ENCODE measurements at places on chromosomes 2 and 18.

GRCh38 chr18:68937029-68937599 is 139.2 kb downstream of the CCDC102B start:
- no peak for DNase-seq

DNA sequence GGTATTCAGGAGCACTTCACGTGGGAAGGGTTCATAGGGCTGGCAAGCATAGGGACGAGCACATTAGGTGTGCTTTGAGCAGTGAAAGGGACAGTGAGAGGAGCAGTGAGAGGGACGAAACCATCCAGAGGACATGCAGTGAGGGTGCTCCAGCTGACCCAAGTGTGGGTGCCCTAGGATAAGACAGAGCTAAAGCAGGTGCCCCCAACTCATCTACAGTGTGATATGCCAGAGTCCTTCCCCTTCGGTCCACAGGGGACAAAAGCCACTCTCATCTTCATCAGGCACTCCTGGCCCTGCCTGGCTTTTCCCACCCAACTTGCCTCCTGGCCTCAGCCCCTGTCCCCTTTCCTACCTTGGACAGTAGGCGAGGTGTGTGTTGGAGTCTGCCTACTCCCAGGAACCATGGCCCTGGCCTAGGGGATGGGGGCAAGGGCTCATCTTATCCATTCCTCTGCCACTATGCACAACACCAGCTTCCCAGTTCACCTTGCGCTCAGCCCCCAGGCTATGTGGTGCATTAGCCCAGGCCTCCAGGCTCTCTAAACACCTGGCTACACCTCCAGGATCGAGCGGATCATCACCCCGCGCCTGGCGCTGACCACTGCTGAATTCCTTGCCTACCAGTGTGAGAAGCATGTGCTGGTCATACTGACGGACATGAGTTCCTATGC is 16.1 kb upstream of the ANKRD53 start:
- no peak for DNase-seq

DNA sequence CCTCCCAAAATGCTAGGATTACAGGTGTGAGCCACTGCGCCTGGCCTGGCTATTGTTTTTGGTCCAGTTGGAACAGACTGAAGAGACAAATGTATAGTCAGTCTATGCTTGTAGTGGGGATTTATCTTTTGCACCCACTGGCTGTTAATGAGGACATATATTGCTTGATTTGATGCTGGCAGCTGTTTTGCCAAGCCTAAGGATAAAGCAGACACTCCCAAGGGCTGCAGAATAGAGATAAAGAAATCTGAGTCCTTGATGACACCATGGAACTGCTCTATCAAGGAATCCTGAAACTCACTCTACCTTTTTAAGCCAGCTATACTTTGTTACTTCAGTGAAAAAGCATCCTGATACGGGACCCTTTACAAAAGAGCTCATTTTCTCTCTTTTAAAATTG is 43.1 kb upstream of the ENOSF1 start:
- DNase-seq, result no peak

GRCh38 chr18:49547701-49548100 is 14.2 kb upstream of the LIPG start:
- no peak for DNase-seq

GRCh38 chr18:68215931-68216330 is 499.0 kb downstream of the TMX3 start:
- no peak for DNase-seq

Data from stimulated activated CD4-positive, alpha-beta T cell treated with anti-CD3 and anti-CD28 coated beads, Interleukin-1b, Interleukin-23, amount 100 ng/mL, for 1 hour (primary cell).